Articular chondrocyte of knee joint (primary cell): ENCODE measurements at places on chromosomes 6 and 20. TPM values are rescaled to one million over a fixed set of nuclear protein-coding genes. Genes with fewer than 3 reads are reported as not detected.

Gene BFSP1
- 1.3 and 2.8 TPM in 2 replicates for total RNA-seq

Gene GUCA1A
- total RNA-seq = 0.11 TPM in 1 of 2 replicates, not detected in the other

Gene THBS2
- total RNA-seq = 75.6 and 121 TPM in 2 replicates

Gene FAM83C
- under 0.01 and 0.11 TPM in 2 replicates for total RNA-seq

Gene TMEM217
- total RNA-seq = 2.6 and 3.3 TPM in 2 replicates

Gene XKR7
- total RNA-seq = not detected in 2 replicates

Gene RHAG
- not detected in 2 replicates for total RNA-seq

Gene TNFRSF6B
- 2.9 and 5.4 TPM in 2 replicates for total RNA-seq

Gene ADGRB3
- total RNA-seq = 0.11 and 0.13 TPM in 2 replicates

Gene UBD
- total RNA-seq = 0.22 TPM in 1 of 2 replicates, not detected in the other

Gene NKX2-2
- total RNA-seq = not detected in 2 replicates

Gene ULBP3
- total RNA-seq = 20.3 and 21.7 TPM in 2 replicates

Gene SAMD10
- 0.43 and 0.65 TPM in 2 replicates for total RNA-seq

Gene AGER
- 0.54 and 0.78 TPM in 2 replicates for total RNA-seq

Gene SFTA2
- total RNA-seq = not detected in 2 replicates

Gene POU5F1
- total RNA-seq = 0.65 and 0.97 TPM in 2 replicates

Gene TULP1
- not detected in 2 replicates for total RNA-seq

Gene SLC52A3
- total RNA-seq = not detected in 2 replicates

Gene SUMO4
- 3.5 and 4.5 TPM in 2 replicates for total RNA-seq

Gene HRH3
- not detected in 2 replicates for total RNA-seq

Gene CDH4
- total RNA-seq = not detected in 2 replicates

Gene CNBD2
- 0.65 and 2.8 TPM in 2 replicates for total RNA-seq

Gene CLDN20
- not detected in 2 replicates for total RNA-seq

Gene DXO
- 11.6 and 13.0 TPM in 2 replicates for total RNA-seq

Gene ME1
- 20.4 and 25.3 TPM in 2 replicates for total RNA-seq

Gene MUCL3
- not detected in 2 replicates for total RNA-seq

Gene CST1
- total RNA-seq = not detected in 2 replicates

Gene TINAG
- total RNA-seq = 0.13 TPM in 1 of 2 replicates, not detected in the other

Gene KCNB1
- 6.1 and 6.7 TPM in 2 replicates for total RNA-seq

Gene USP49
- total RNA-seq = 3.5 and 5.1 TPM in 2 replicates

Gene OTOR
- not detected in 2 replicates for total RNA-seq

Gene VSX1
- not detected in 2 replicates for total RNA-seq

Gene IL20RA
- total RNA-seq = 0.26 and 0.43 TPM in 2 replicates

Gene LY6G5C
- 0.26 and 0.65 TPM in 2 replicates for total RNA-seq

Gene RNF146
- 60.6 and 72.3 TPM in 2 replicates for total RNA-seq

Gene SCUBE3
- 3.4 and 17.0 TPM in 2 replicates for total RNA-seq

Gene NHLRC1
- 2.9 and 3.2 TPM in 2 replicates for total RNA-seq

Gene OR2H1
- total RNA-seq = not detected in 2 replicates

Gene PPP1R16B
- total RNA-seq = 0.22 TPM in 1 of 2 replicates, not detected in the other

Gene IMPG1
- total RNA-seq = not detected in 2 replicates

Gene TBX18
- 32.0 and 72.9 TPM in 2 replicates for total RNA-seq

Gene SRSF12
- 0.52 and 0.65 TPM in 2 replicates for total RNA-seq
